Naive B cell (primary cell): ENCODE measurements at places on chromosomes 16 and 17.
A peak's percentile ranks its signal among the peaks of the same experiment; 100 is the strongest.

GRCh38 chr17:81119223-81120148 lies 45.8 kb upstream of the PVALEF start:
- peak; percentile 72 for DNase-seq

DNA sequence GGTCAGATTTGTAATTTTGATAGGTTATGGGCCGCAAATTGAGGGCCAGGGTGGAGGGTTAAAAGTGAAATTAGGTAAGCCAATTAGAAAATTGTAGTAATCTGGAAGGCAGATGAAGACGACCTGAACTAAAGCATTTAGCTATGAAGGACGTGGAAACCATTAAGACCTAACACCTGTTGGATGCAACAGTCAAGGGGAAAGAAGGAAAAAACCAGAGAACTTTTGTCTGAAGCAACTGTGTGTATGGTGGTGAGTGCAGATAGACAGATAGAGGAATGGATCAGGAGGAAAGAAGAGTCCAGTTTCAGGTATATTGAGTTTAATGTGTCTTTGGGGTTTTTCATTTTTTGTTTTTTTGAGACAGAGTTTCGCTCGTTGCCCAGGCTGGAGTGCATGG lies 40.2 kb upstream of the MARCHF10 start:
- DNase-seq: no peak

DNA sequence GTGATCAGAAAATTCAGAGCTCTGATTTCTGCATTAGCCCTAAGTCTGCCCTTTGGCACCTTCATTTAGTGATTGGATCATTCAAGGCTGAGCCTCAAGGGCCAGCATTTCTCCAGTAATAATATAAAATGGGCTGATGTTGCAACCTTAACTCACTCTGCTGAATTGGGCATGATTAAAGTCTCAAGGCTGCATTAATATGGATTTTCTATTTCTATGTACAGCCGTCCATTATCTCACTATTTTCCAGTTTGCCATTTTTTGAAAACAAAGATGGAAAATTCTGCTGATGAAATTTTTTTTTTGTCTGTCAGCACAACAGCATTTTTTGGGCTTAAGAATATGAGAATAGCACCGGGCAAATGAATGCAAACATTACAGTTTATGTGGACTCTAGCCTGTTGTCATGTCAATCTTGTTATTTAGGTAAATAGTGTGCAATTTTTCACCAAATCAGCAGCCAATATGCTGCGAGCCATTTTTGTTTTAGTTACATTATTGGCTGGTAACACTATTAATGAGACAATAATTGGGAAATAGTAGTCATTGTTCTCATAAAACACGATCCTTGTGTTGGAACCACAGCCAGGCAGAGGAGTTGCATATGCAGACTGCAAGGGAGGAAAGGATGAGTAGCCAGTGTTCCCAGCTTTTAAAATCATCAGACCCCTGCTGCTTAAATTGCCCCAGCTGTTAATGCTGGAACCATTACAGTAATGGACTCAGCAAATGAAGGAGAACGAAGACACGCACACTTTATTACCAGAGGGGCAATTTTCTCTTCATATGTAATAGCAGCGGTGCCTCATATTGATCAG lies 10.5 kb downstream of the FTO start:
- DNase-seq: no peak

- no peak for DNase-seq
Observed at GRCh38 chr17:72351365-72351764, 230.5 kb downstream of the SOX9 start.

DNA sequence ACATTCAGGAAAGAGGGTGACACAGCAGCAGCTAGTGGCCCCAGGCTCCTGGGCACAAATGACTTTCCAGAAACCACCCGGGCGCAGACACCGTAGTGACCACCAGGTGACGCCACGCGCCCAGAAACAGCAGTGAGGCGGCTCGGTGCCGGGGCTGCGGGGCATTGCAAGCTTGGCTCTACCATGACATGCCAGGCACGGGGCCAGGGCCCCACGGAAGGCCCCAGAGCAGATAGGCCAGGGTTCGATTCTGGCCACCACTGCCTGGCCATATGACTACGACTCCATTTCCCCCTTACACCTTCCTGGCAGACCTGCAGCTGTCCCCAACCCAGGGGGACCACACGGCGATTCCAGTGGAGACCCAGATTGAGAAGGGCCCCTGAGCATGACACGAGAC lies 6.7 kb downstream of the RHBDF1 start:
- peak; percentile 82 for DNase-seq

- DNase-seq: peak; percentile 63
Observed at GRCh38 chr17:57956291-57957119, 1.3 kb upstream of the CUEDC1 start.

GRCh38 chr17:69486779-69487637 lies 72.5 kb downstream of the MAP2K6 start:
- no peak for DNase-seq

- DNase-seq: no peak
Observed at GRCh38 chr16:69397821-69398521, 12.2 kb upstream of the TERF2 start.

DNA sequence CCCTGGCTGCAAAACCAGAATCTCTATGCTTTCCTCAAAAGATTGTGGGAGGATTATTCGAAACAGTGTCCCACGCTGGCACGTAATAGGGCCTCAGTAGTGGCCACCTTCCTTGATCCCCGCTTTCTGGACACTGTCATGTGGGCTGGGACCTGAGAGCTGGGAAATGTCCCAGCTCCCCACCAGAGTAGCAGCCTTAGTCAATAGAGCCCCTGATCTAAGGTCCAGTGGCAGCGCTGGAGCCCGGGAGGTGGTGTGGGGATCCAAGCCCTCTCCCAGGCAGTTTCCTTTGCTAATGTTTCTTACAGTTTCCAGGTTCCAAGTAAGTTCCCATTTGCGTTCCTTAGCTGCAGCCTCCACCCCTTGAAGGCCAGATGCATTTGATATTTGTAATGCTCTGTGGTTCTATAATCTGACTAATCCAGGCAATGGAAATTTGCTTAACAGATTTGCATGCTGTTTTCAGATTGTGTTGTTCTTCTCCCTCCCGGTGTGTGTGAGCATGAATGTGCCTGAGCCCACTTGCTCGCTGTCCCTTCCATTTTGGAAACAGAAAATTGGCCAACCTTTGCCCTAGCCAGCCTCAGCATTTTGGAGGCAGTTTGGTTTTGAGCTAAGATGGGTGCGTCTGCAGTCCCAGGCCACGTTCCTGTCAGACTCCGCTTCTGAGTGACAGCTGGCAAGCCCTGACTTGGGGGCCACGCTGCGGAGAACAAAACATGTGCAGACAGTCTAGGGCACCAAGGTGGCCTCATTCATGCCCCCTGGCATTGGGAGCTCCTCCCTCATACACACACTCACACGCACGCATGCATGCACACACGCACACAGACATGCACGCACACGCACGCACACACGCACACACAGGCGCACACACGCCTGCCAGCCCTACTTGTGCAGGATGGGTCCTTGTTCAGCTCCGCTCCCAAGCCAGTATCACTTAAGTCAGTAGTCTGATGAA lies 69.4 kb downstream of the CCDC182 start:
- DNase-seq: no peak

DNA sequence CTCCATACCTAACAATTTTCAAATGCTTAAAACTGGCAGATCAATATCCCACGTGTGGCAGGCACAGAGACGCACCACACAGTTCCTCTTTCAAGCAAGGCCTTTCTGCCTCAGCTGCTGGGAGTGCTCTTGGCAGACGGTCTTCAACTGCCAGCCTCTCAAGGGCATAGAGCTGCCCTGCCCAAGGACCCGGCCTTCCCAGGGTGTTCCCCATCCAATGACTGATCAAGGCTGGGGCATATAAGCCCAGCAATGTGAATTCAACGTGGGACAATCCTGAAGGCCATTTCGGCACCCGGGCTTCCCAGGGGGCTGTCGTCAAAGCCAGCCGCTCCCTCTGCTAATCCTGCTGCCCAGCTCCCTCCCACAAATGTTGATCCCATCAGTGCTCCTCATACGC lies 107.1 kb downstream of the STX8 start:
- no peak for DNase-seq

GRCh38 chr17:13222975-13223374 lies 205.1 kb upstream of the ELAC2 start:
- DNase-seq: no peak

- no peak for DNase-seq
Observed at GRCh38 chr17:63984651-63985386, 12.1 kb upstream of the SCN4A start.

DNA sequence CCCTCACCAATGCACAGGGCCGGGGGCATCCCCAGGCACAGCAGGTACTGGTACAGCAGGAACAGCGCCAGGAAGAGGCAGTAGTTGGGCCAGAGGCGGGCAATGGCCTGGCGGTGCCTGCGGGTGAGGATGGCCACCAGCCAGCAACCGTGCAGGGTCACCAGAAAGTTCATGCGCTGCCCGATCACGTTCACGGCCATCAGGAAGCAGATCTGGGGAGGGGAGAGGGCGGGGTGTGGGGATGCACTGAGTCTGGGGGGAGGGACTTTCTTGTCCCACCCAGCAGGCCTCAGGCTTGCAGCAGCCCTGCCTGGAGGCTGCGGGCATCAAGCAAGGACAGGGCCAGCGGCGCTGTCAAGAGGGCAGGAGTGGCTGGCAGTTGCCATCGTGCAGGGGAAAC lies 25.4 kb downstream of the CTU2 start:
- DNase-seq: no peak

DNA sequence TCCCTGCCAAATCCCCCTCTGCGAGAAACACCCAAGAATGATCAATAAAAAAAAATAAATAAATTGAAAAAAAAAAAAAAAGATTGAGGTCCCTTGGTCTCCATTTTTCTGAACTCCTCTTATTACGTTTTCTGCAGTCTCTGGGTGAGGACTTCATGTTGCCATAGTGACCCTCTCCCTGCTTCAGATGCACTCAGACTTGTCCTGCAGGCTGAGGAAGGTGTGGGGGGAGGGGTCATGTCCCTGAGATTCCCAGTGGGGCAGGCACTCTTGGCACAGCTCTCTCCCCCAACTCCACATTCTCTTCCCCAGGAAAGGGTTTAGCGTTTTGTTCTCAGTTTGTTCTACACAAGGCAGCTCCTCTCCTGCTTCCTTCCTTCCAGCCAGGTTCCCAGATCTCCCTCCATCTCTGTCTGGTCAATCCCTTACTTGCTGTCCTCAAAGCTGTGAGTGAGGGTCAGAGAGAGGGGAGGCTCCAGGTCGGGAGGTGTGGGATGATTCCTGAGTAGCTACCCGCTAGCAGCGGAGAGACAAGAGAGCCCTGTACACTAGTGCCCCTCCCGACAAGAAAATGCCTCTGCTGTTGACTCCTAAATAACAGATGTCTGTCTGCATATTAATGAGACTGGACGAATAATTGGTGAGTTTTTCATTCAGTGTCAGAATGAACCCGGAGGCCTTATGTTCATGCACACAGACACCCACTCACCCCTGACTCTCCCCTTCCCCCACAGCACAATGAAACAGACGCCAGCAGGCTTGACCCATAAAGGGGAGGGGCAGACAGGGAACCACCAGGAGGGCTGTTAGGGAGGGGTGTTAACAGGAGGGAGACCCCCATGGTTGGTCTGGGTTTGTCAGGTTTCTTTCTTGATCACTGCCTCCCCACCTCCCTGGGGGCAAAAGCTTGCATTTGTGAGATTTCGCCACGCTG lies 9.2 kb downstream of the RND2 start:
- DNase-seq: no peak

DNA sequence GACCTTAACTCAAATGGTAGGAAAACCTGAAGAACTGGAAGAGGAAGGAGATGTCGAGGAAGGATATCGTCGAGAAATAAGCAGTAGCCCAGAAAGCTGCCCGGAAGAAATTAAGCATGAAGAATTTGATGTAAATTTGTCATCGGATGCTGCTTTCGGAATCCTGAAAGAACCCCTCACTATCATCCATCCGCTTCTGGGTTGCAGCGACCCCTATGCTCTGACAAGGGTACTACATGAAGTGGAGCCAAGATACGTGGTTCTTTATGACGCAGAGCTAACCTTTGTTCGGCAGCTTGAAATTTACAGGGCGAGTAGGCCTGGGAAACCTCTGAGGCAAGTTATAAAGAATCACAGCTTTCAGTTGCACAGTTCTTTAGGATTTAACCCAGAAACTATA lies 15.5 kb downstream of the ERCC4 start:
- DNase-seq: no peak

- DNase-seq: peak; percentile 7
Observed at GRCh38 chr16:73956587-73957494, 339.8 kb upstream of the PSMD7 start.

GRCh38 chr17:9028988-9029570 lies 7.8 kb downstream of the NTN1 start:
- DNase-seq: no peak

DNA sequence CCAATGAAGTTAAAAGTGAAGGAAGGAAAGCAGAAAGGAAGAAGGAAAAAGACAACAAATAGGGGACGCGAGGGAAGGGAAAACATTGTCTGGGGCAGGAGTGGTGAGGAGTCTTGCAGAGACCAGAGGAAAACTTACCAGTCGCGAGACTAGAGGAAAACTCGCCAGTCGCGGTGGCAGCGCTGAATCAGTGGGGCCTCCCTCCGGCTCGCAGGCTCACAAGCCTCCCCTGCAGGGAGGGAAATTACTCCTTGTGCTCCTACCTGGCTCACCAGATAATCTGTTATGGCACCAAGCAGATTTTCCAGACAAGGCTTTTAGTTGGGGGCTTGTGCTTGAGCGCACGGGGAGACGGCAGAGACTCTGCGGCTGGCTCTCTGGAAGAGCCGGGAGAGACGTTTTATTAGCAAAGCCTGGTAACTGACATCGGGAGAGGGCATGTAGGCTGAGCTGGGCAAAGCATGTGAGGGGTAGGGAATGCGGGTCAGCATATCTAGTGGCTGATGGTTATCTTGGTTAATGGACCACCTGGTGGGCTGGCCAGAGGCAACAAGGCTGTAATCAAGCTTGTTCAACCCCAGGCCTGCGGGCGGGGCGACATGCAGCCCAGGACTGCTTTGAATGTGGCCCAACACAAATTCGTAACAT lies 37.1 kb downstream of the LCMT1 start:
- DNase-seq: no peak

DNA sequence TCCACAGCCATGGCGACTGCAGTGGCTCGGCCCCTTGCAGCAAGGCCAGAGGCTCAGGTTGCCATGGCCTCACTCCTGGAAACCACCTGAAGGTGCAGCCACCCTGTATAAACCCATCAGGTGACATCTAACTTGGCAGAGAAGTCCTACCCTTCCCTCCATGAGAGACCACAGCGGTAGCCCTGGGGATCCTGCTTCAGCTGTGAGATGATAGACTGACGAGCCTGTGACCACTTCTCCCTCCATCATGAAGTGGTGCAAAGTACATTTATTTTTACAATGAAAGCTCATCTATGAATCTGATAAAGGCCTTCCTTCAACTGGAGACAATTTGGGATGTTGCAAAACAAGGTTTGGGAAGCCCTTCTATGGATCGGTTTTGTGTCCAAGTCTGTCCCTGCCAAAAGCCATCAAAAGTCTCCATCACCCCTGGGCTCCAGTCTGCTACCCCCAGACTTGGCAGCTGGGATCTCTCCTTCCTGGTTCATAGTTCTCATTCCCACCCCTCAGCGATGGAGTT lies 1.8 kb downstream of the ZACN start:
- no peak for DNase-seq

DNA sequence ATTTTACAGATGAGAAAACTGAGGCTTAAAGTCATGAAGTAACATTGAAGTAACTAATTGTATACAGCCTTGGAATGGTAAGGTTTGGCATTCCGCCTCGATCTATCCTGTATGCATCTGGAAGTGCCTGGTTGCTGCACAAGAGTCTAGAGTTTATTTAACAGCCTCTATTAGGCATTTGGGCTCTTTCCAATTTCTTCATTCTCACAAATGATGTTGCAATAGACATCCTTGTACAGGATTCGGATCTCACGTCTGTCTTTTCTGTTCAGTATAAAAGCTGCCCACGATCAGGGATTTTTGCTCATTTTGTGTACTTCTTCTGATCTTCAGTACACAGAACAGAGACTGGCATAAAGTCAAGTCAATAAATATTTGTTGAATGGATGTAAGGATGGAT lies 100.5 kb downstream of the AIPL1 start:
- DNase-seq: no peak

GRCh38 chr17:7242717-7243452 lies 636 bp upstream of the GABARAP start:
- peak; percentile 93 for DNase-seq
